ENCODE measurements at places on chromosomes 7 and 10.

DNA sequence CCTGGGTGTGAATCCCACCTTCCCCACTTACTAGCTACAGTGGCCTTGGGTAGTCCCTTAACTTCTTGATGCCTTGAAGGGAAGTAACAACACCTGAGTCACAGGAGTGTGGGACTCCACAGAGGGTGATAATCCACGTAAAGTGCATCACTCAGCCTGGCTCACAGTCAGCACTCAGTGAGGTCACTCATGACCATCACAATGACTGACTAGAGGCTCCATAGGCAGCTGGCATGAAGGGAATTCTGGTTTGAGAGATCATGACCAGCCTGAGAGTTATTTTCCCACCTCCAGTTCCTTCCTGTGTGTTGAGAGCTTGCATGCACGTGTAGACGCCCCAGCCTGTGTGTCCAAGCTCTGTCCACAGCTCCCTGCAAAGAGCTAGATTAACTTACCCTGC is 34.8 kb downstream of the NEUROG3 start:
- no peak for DNase-seq

DNA sequence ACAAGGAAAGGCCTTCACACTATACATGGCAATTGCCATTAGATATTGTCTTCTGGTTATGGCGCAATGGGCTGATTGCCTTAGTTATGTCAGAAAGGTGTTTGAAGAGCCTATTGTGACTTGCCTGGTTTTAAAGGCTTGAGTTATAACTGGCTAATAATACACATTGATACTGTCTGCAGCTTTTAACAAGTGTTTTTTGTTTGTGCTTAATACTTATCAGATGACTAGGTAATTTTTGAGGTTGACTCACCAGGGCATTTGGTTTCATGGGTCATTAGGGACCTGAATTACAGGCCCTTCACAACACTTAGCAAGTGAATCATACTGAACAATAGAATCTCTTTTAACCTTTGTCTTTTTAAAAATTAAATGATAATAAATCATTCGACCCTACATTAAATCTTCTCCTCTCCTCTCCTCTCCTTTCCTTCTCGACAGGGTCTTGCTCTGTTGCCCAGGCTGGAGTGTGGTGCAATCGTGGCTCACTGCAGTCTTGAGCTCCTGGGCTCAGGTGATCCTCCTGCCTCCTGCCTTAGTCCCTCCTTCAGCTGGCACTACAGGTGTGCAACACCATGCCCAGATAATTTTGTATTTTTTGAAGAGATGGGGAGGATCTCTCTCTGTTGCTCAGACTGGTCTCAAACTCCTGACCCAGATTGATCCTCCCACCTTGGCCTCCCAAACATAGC is 196.3 kb downstream of the JCAD start:
- DNase-seq: no peak

DNA sequence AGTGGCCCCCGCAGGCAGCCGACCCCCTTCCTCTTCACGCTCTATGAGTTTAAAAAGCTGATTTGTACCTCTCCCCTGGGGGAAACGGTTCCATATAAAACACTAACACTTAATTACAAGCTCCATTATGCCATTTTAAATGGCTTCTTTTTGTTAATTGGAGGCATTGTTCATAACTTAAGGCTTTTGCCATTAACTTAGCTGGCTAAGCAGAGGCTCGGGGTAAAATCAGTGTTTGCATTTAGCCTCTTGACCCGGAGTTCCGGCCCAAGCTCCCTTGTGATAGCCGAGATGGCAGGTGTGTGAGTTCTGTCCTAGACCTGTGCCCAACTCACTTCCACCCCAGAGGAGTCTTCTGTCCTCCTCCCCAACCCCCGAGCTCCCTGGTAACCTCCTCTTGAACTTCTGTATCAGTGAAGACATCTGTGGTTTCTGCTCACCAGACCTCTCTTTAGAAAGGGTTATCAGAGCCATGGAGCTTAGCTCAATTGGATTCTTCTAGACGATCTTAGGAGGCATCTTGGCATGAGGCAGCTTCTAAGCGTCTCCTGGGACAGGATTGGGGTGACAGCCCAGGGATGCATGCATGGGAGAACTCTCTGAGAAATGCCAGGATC is 34.2 kb upstream of the SH2B2 start:
- no peak for DNase-seq

DNA sequence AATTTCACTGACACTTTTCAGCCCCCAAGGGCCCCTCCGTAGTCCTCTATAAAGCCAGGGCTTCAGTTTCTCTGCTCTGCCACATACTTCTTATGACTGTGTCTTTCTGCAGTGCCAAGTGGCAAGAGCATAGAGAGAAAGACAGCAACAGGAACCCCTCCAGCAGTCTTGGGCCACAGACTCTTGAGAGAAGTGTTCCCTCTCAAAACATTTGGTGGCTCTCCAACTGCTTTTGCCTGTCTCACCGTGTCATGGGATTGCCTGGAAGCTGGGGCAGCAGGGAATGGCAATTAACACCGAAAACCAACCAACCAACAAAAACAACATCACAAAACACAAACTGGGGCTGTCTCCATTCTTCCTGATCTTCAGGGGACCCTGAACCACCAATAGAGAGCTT is 73.8 kb upstream of the ELN start:
- no peak for DNase-seq

GRCh38 chr10:48364659-48365405 is 58.4 kb downstream of the MAPK8 start:
- no peak for DNase-seq

- peak; percentile 38 for DNase-seq
Measured at GRCh38 chr10:70137135-70137534, 4.5 kb upstream of the AIFM2 start.

- DNase-seq: no peak
Measured at GRCh38 chr10:34343764-34344163, 471.3 kb downstream of the PARD3 start.

DNA sequence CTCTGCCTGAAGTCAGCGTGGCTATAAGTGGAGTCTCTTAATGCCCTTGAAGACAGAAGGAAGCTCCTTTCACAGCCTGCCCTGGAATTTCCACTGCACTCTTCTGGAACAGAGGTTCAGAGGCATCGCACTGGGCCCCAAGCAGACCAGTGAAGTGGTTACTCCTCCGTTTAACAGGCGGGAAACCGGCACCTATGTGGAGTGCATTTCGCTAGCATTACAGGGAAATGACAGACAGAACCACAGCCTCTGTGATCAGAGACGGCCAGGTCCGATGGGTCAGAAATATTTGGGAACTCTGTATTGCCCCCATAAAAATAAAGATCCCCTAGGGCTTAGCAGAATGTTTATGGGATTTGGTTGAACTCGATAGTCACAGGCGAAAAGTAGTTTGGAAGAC is 406.9 kb upstream of the PRKCQ start:
- no peak for DNase-seq

DNA sequence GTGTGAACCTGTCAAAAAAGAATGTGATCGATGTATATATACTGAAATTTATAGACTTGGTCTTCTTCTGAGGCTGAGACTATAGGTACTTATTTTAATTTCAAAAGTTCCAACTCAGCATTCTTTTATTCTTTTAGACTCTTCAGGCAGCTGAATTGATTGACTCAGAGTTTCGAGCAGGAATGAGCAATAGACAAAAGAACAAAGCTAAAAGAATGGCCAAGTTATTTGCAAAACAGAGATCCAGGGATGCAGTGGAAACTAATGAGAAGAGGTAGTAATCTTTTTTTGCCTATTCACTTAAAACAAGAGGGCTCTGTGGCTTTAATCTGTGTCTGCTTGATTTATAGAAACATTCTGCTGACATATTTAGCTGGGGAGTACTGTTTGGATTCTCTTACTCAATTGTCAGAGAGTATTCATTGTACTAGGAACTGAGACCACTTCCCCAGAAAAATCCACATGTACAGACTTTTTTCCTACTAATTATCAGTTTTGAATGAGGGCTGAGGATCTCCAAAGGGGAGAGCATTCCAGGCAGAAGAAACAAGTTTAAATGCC is 30.1 kb downstream of the BTAF1 start:
- DNase-seq: no peak

GRCh38 chr7:80826520-80827238 is 92.2 kb downstream of the SEMA3C start:
- DNase-seq: no peak

DNA sequence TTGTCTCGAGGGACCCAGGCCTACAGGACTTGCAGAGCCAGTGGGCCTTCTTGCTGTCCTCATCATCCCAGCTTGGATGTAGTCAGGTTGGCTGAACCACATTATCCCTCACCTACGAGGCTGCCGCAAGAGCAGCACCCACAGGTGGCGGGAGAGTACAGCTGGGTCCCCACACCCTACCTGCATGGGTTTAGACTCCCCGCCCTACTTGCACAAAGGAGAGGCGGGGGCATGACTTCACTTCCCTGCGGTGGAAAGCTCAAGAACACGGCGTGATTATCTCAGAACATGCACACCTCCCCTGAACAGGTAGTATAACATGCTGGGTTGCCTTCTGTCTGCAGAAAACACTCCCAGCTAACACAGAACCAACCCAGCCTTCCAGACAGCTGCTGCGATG is 57.5 kb downstream of the CTBP2 start:
- no peak for DNase-seq

DNA sequence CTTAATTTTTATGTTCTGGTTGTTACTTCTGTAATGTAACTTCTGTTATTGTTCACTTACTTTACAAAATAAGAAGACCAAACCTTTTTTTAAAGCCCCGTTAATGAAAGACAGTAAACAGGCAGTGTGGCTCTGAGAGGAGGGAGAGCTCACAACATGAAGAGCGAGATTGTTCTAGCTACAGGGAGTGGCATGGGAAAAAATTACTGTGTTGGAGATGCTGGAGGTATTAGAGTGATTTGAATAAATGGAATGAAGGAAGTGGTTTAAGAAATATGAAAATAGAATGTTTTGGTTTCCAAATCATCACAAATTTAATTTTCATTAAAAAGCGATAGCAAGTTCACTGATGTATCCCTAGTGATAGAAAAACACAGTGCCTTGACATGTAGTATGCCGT is 31.8 kb downstream of the REEP3 start:
- DNase-seq: no peak

- DNase-seq: no peak
Measured at GRCh38 chr10:83199374-83199773, 939.9 kb upstream of the GHITM start.

DNA sequence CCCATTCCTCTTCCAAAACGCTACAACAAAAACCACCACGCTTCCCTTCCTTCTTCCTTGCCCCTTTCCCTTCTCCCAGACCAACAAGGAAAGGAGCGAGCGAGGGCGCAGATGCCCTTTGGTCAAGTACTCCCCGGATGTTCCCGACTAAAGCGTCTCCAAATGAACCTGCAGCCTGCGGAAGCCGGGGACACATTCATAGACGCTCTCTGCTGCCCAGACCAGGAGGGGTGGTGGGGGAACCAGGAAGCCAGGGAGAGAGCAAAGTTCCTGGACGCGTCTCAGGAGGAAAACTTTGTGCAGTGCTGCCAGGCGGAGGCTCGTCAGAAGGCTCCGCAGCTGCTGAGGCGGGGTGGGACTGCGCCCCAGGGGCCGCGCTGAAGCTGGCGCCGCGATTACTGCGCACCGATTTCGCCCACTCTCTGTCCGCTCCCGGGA is 754 bp downstream of the SEMA3D start:
- peak; percentile 59 for DNase-seq

GRCh38 chr10:78516756-78517155 is 483.1 kb downstream of the RPS24 start:
- DNase-seq: no peak
